ENCODE measurements at places on chromosomes 13 and 19.

DNA sequence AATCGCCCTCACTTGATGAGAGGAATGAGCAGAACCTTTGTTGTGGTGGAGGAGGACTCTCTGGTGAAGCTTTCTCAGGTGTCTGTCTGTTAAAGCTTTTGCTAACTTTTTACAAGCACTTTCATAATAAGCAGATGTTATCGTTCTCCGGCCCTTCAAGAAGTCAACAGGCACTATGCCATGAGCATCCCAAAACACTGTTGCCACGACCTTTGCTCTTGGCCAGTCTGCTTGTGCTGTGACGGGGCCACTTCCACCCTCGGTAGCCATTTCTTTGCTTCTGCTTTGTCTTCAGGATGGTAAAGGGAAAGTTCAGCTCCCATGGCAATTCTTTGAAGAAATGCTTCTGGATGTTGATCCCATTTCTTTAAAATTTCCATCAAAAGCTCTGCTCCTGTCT is 93.5 kb upstream of the ANKRD10 start:
- no peak overlapping the region for H3K4me3 ChIP-seq
- H3K36me3 ChIP-seq = no peaks in the 10 kb centered on the region
- H3K27ac ChIP-seq = no peak overlapping the region
- no peaks in the 10 kb centered on the region for H3K4me1 ChIP-seq

DNA sequence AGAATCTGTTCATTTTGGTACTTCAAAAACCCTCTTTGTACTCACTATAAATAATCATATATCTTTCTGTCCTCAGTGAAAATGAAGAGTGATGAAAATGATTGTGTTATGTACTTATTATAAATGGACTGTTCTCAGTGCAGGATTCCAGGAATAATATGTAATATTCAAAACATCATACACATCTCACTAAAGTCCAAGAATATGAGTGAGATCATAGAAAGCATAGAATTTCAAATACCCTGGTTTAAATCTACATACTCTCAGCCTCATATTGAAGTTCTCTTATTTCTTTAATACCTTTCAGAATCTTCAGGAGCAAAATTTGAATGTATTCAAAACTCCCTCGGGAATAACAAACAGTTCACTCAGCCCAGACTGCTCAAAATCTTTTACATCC is 868.0 kb downstream of the SLITRK6 start:
- no peak overlapping the region for H3K27ac ChIP-seq
- H3K27me3 ChIP-seq = no peaks in the 10 kb centered on the region
- H3K4me3 ChIP-seq = no peak overlapping the region
- DNase-seq = no peak

GRCh38 chr19:50669302-50670101 is 20.3 kb downstream of the C19orf81 start:
- DNase-seq = peak; percentile 71
- H3K4me1 ChIP-seq = no peaks in the 10 kb centered on the region
- no peak overlapping the region for H3K4me3 ChIP-seq
- H3K27ac ChIP-seq = no peak overlapping the region
- H3K36me3 ChIP-seq = no peaks in the 10 kb centered on the region
- H3K27me3 ChIP-seq = peaks cover 31% of the 10 kb centered on the region

DNA sequence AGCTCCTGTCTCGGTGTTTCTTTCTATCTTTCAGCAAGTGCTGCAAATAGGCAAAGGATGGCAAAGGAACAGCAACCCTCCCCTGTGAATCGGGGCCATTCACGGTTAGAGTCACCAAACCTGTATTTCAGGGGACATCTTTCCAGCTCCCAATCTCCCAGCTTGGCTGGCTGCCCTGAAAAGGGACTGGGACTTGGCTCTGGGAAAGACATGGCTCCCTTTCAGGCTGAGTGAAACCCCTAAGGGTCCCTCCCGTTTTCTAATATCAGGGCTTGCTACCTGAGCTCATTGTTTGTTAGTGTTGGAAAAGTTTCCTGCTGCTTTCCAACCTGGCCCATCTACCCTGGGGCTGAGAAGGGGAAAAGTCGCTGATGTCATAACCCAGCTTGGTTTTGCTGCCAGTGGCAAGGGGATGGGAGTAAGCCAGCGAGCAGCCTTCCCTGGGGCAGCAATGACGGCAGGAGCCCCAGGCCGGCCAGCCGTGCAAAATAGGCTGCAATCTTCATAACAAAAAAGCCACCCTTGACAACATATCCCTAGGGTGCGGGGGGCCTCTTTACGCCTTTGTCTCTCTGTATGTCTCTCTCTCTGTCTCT is 29.9 kb downstream of the SERP2 start:
- H3K4me1 ChIP-seq = peaks cover 30% of the 10 kb centered on the region
- H3K4me3 ChIP-seq = no peak overlapping the region
- peaks cover 5% of the 10 kb centered on the region for H3K27me3 ChIP-seq
- no peak overlapping the region for H3K27ac ChIP-seq

GRCh38 chr19:11300811-11301120 is 4.8 kb downstream of the TSPAN16 start:
- H3K27ac ChIP-seq = no peak overlapping the region
- no peak overlapping the region for H3K4me3 ChIP-seq
- DNase-seq = no peak
- no peaks in the 10 kb centered on the region for H3K36me3 ChIP-seq

GRCh38 chr13:44426461-44426860 is 52.8 kb downstream of the SERP2 start:
- H3K4me3 ChIP-seq = no peak overlapping the region
- peak; percentile 24 for DNase-seq
- no peaks in the 10 kb centered on the region for H3K27me3 ChIP-seq
- no peak overlapping the region for H3K27ac ChIP-seq

DNA sequence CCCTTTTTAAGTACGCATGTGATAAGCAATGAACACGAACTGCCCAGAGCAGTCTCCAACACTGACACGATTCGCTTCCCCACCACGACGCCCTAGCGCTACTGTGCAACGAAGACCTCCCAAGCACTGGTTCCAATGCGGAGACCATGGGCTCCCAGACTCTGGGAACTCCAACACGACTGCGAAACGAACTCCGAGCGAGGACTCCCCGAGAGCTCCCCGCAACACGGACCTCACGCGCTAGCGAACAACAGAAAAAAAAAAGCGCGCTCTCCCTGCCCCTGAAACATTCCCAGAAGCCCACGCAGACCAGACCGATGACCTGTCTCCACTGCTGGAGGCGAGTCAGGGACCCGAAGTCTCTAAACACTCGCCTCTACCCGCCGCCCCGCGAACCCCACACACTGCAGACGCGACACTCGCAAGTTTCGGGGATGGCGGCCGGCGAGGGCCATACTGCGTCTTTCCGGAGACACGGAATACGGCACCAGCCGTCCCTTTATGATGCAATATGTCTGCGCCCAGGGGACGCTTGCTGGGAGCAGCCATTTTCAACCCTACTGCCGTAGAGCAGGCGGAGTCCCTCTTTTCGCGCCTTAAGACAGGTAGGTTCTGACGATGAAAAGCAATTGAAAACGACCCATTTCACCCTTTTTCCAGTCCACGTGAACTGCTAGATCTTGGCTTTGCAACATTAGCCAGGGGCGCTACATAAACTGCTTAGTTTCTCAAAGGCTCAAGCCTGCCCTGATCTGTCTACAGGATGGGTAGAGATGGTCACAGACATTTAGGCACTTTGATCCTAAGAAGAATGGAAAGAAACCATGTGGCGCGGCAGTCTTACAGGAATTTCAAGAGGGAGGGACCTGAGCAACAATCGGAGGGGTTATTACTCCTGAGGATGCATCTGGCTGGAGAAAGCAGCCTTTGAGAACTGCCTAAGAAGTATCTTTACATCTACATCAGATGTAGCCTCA is at the start of gene ZNF577:
Gene ZNF577, minus strand, starts transcription at position 430 of the 977 bp plus-strand sequence. CDS start 7,569 bp downstream, outside the sequence.
- H3K4me1 ChIP-seq = no peaks in the 10 kb centered on the region
- DNase-seq = peak; percentile 92
- H3K27me3 ChIP-seq = no peaks in the 10 kb centered on the region
- H3K27ac ChIP-seq = peak within 1 kb of the TSS; percentile 12
- peaks cover 94% of the 10 kb centered on the region for H3K36me3 ChIP-seq

DNA sequence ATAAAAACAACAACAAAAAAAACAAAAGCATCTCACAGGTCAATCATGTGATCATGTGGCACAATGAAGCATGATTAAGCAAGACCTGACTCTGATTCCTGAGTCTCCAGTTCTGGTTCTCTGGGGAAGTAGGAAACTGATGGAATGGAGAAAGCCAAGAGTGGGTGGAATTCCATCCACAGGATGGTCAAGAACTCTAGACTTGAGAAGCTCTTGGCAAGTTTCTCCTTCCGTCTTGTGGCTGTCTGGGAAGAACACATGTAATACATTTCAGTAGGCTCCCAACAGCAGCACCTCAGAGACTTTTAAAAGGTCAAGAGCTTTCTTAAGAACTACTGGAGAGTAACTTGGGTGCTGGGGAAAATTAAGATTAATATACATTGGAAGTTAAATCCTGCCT is 78.6 kb upstream of the TSHZ3 start:
- H3K27ac ChIP-seq = no peak overlapping the region
- H3K4me1 ChIP-seq = peaks cover 16% of the 10 kb centered on the region
- no peaks in the 10 kb centered on the region for H3K27me3 ChIP-seq

GRCh38 chr19:40238775-40239174 is 12.3 kb upstream of the CCNP start:
- peaks cover 46% of the 10 kb centered on the region for H3K36me3 ChIP-seq
- H3K27me3 ChIP-seq = no peaks in the 10 kb centered on the region
- DNase-seq = no peak
- no peak overlapping the region for H3K4me3 ChIP-seq
- H3K4me1 ChIP-seq = no peaks in the 10 kb centered on the region
- no peak overlapping the region for H3K27ac ChIP-seq

GRCh38 chr13:98313922-98314292 is 136.8 kb upstream of the RNF113B start:
- peaks cover 49% of the 10 kb centered on the region for H3K36me3 ChIP-seq
- no peak overlapping the region for H3K4me3 ChIP-seq
- no peak for DNase-seq
- H3K27me3 ChIP-seq = no peaks in the 10 kb centered on the region

GRCh38 chr19:47765523-47766358 is 12.8 kb upstream of the SELENOW start:
- DNase-seq = peak; percentile 95

GRCh38 chr19:43766755-43767043 is 11.9 kb upstream of the SMG9 start:
- H3K27ac ChIP-seq = no peak overlapping the region
- no peaks in the 10 kb centered on the region for H3K4me1 ChIP-seq

DNA sequence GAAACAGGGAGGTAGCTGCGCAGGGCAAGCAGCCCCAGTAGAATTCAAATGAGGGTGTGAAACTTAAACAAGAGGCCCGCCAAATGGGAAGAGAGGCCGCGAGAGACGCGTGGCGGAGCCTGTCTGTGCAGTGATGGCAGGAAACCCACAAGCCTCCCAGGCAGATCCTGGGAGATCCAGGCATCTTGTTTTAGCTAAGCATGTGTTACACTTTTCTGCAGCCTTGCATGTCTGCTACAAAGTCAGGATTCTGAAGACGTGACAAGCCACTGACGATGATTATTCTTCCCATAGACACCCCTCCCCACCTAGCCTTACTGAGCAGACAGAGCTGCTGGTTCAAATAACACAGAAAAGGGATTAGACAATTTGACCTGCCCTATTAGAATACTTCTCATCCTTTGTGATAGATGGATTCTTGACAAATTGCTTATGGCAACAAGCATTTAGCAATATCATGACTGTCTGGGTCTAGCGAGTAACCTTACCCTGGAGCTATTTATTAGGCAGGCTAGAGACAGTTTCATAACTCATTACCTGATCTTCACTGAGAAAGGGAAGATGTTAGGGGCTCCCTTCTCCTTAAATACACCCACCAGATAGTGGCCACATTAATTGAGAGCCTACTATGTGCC is 185.2 kb upstream of the IRS2 start:
- H3K36me3 ChIP-seq = no peaks in the 10 kb centered on the region
- no peak overlapping the region for H3K4me3 ChIP-seq
- no peaks in the 10 kb centered on the region for H3K4me1 ChIP-seq
- DNase-seq = peak; percentile 13
- no peaks in the 10 kb centered on the region for H3K27me3 ChIP-seq
